B cell (primary cell): ENCODE measurements at places on chromosomes 13 and 19. TPM values are rescaled to one million over a fixed set of nuclear protein-coding genes. Genes with fewer than 3 reads are reported as not detected.

KPTN gene
- 11.4 TPM in 2 replicates for polyA plus RNA-seq

SIAH3 gene
- polyA plus RNA-seq, result not detected in 2 replicates

CFD gene
- polyA plus RNA-seq, result 2.9 and 6.6 TPM in 2 replicates

RUBCNL gene
- polyA plus RNA-seq, result 185 and 310 TPM in 2 replicates

DNA sequence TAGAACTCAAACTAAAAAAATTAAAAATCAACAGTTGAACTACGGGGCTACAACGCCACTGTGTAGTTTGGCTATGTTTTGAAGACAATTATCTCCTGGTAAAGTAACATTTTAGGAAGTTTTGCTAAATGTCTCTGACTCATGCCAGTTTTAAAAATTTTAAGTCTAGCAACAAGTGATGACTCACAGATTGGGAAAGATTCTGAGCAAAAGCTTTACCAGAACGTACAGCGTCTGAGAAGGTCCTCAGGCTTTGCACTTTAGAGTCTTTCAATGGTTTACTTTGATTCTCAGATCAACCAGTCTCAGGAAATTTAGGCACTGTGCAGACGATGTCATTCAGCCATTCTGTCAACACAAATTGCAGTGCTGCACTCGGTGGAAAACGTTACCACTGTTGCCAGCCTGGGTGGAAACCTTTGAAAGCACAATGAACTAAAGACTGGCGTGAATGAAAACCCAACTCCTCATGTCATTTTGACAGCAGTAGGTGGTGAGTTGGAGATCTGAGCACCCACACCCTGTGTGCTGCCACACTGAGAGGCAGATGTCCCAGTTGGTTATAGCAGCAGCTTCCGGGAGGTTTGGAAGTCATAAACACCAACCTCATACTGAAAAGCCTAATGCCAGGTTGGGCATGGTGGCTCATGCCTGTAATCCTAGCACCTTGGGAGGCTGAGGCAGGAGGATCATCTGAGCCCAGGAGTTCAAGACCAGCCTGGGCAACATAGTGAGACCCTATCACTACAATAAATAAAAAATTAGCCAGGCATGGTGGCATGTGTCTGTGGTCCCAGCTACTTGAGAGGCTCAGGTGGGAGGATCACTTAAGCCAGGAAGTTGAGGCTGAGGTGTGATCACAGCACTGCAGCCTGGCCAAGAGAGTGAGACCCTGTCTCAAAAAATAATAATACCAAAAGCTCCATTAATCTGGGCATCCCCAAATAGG, 6.3 kb upstream of the WTIP start:
- H3K27ac ChIP-seq, result no peak overlapping the region
- DNase-seq, result no peak
- H3K4me1 ChIP-seq, result no peaks in the 10 kb centered on the region

- no peaks in the 10 kb centered on the region for H3K36me3 ChIP-seq
- DNase-seq, result no peak
- H3K4me3 ChIP-seq, result no peak overlapping the region
- no peaks in the 10 kb centered on the region for H3K27me3 ChIP-seq
- H3K27ac ChIP-seq, result no peak overlapping the region
These were observed 4.4 kb downstream of the JAK3 start for GRCh38 chr19:17843292-17843827.

DNA sequence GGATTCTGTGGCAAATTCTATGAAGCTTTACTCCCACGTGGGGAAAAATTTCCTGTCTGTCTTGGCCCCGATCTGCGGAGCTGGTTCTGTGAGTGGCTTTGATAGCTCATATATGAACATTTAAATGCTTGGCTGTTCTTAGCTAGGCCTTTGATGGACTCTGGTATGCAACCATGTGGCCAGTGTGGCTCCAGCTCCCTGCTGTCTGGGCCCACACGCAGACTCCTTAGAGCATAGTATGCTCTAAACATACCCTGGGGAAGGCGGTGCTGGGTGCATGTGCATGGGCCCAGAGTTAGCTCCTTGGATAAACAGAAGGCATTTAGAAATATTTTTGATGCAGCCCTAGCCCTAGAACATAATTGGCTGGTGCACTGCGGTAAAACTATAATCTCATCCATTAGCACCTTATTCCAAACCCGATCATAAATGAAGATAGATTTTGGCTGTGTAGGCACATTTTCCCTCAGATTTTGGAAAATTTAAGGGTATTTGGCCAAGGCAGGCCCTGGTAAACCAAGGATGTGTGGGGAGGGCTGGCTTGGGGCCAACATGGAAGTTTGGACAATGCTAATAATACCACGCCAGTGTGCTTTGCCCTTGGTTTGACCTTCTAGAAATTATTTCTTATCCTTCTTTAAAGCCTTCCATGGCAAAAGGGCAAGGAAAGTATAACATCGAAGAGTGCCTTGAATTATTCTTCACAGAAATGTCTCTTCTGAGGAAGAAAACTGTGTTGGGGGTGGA, 153.5 kb downstream of the LMO7 start:
- DNase-seq, result no peak
- no peaks in the 10 kb centered on the region for H3K4me1 ChIP-seq
- no peaks in the 10 kb centered on the region for H3K27me3 ChIP-seq
- H3K36me3 ChIP-seq, result no peaks in the 10 kb centered on the region
- no peak overlapping the region for H3K4me3 ChIP-seq

GRCh38 chr13:60326273-60326672, 70.7 kb upstream of the TDRD3 start:
- H3K4me1 ChIP-seq, result no peaks in the 10 kb centered on the region
- no peak overlapping the region for H3K4me3 ChIP-seq
- no peak overlapping the region for H3K27ac ChIP-seq
- no peaks in the 10 kb centered on the region for H3K36me3 ChIP-seq

- DNase-seq, result no peak
- H3K27ac ChIP-seq, result no peak overlapping the region
- H3K4me3 ChIP-seq, result no peak overlapping the region
- H3K27me3 ChIP-seq, result no peaks in the 10 kb centered on the region
- no peaks in the 10 kb centered on the region for H3K36me3 ChIP-seq
These were observed 165.9 kb downstream of the KLF5 start for GRCh38 chr13:73224703-73225102.

- H3K36me3 ChIP-seq, result no peaks in the 10 kb centered on the region
- no peaks in the 10 kb centered on the region for H3K4me1 ChIP-seq
- H3K27me3 ChIP-seq, result no peaks in the 10 kb centered on the region
These were observed 7.2 kb downstream of the NDUFS7 start for GRCh38 chr19:1390890-1391423.

- no peaks in the 10 kb centered on the region for H3K4me1 ChIP-seq
- no peak overlapping the region for H3K4me3 ChIP-seq
- no peaks in the 10 kb centered on the region for H3K27me3 ChIP-seq
- H3K36me3 ChIP-seq, result no peaks in the 10 kb centered on the region
- no peak overlapping the region for H3K27ac ChIP-seq
These were observed 362.4 kb downstream of the DIAPH3 start for GRCh38 chr13:59801107-59801880.

- DNase-seq, result peak; percentile 69
- peak overlapping the region; percentile 64 for H3K27ac ChIP-seq
- H3K27me3 ChIP-seq, result no peaks in the 10 kb centered on the region
- peaks cover 16% of the 10 kb centered on the region for H3K4me1 ChIP-seq
- H3K4me3 ChIP-seq, result peak overlapping the region; percentile 72
These were observed 1.4 kb downstream of the STK11 start for GRCh38 chr19:1206864-1207450.

- H3K36me3 ChIP-seq, result no peaks in the 10 kb centered on the region
- H3K4me1 ChIP-seq, result no peaks in the 10 kb centered on the region
- no peak overlapping the region for H3K4me3 ChIP-seq
- no peaks in the 10 kb centered on the region for H3K27me3 ChIP-seq
- peak; percentile 31 for DNase-seq
- no peak overlapping the region for H3K27ac ChIP-seq
These were observed 13.1 kb downstream of the TNFSF9 start for GRCh38 chr19:6543866-6544347.

DNA sequence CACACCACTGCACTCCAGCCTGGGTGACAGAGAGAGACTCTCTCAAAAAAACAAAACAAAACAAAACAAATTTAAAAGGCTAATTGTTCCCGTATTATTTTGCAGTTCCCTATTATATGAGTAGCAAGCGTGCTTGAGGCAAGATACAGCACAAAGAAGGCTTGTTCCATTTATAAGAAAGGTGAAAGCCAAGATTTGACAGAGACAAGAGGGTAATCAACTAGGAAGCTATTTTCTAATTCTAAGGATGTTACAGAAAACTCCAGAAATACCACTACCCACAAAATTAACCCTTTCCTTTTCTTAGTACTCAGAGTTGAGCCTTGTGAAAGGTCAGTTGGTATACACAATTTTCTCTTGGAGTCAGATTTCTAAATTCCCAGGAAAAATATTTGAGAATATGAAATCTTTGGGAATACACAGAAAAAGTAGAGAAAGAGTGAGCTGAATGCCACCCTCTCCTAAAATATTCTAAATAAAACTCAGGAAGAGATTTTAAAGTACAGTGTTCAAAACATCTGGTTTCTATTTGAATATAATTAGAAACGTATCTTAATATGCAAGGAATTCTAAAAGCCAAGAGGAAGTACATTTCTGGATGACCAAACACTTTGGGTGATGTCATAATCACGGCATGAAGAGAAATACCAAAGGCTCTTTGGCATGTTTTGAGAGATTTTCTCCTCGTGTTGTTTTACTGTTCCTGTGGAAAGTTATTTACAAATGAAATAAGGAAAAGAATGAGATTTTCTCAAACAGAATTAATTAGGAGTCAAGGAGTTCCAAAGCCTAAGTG, 63.0 kb upstream of the FLT1 start:
- H3K4me3 ChIP-seq, result no peak overlapping the region
- DNase-seq, result no peak
- H3K4me1 ChIP-seq, result no peaks in the 10 kb centered on the region

DNA sequence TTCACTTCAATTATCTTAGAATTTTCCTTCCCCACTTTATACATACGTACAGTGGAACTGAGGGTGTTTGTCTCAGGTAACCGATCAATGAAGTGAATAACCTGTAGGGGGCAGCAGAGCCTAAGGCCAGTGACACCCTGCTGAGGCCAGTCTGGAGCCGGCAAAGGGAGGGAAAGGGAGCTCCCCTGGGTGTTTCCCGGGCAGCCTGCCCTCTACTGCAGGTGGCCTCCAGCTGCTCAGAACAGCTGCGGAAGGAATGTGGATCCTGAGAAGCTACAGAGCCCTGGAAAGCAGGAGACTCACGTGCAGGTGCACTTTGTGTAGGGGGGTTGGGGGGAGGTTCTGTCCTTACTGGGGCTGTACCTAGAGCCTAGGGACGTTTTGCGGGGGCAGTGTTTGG, 832 bp upstream of the ZNF491 start:
- peaks cover 14% of the 10 kb centered on the region for H3K4me1 ChIP-seq
- no peaks in the 10 kb centered on the region for H3K36me3 ChIP-seq
- peak; percentile 86 for DNase-seq
- H3K27me3 ChIP-seq, result no peaks in the 10 kb centered on the region

DNA sequence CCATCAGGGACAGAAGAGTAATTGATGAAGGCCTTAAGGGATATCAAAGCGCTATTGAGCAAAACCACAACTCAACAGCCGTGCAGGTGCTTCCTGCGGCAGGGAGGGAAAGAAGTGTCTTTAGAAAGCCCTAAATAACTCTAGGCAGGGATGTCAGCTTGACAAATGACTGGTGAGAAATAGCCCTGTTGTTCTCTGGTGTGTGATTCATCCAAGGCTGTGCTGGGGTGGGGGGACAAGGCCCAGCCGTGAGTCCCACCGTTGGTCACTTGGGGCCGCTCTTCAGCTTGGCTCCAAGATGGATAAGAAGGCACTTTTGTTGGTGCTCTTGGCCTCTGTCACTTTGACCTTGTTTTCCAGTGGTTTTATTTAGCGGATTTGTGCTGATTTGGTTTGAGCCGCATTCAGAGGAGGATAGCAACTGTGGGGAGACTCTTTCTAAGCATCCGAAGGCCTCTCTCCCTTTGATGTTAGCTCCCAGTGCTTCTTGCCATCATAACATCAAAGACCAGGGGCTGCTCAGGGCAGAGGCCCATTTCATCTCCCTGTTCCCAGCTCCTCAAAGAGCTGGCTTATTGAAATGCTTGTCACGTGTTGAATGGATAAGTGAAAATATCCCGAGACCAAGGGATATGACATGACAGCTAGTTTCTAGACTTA, 130.3 kb upstream of the SERP2 start:
- H3K27ac ChIP-seq, result no peak overlapping the region
- no peak overlapping the region for H3K4me3 ChIP-seq
- H3K36me3 ChIP-seq, result no peaks in the 10 kb centered on the region
- H3K4me1 ChIP-seq, result no peaks in the 10 kb centered on the region
- peak; percentile 56 for DNase-seq

DNA sequence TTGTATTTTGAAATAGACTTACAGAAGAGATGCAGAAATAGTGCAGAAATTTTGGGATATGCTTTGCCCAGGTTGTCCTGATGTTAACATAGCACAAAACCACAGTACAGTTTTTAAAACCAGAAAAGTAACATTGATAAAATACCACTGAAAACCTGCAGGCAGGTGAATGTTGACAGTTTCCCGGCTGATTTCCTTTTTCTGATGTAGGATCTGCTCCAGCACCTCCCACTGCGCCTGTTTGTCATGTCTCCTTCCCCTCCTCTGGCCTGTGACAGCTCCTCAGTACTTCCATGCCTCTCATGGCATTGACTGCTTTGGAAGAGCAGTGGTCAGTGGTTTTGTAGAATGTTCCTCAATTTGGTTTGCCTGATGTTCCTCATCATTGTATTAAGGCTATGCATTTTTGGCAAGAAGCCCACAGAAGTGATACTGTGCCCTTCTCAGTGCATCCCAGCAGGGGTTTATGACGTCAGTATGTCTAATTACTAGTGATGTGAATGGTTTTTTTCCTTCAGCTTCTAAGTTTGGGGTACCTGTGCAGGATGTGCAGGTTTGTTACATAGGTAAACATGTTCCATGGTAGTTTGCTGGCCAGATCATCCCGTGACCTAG, 31.0 kb downstream of the TDRD12 start:
- no peak for DNase-seq
- H3K36me3 ChIP-seq, result no peaks in the 10 kb centered on the region
- H3K4me1 ChIP-seq, result no peaks in the 10 kb centered on the region
- no peak overlapping the region for H3K27ac ChIP-seq
- no peak overlapping the region for H3K4me3 ChIP-seq

DNA sequence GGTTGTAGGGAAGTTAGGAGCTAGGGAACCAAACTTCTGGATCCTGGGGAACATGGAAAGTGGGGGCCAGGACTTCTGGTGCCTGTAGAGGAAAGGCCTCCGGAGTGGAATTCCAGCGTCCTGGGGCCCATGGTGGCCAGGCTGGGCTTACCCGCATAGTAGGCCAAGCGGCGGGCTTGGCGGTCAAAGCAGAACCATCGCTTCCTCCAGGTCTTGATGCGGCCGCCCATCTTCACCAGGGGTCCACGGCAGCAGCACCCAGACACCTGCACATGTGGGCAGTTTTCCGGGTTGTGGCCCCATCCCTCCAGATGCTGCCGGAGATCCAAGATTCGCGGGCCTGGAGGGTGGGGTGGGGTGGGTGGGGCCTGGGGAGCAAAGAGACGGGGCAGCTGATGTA, 13.8 kb upstream of the LYPD3 start:
- H3K4me1 ChIP-seq, result peaks cover 13% of the 10 kb centered on the region
- H3K4me3 ChIP-seq, result no peak overlapping the region
- H3K27me3 ChIP-seq, result no peaks in the 10 kb centered on the region
- H3K36me3 ChIP-seq, result no peaks in the 10 kb centered on the region
